ENCODE measurements at places on chromosomes 7 and 10. TPM values are rescaled to one million over a fixed set of nuclear protein-coding genes. Genes with fewer than 3 reads are reported as not detected.

PON1 gene
- not detected for total RNA-seq

STRA8 gene
- not detected for total RNA-seq

ANKRD22 gene
- 0.17 TPM for total RNA-seq

PRKAR2B gene
- total RNA-seq, result 4.1 TPM

PRSS37 gene
- not detected for total RNA-seq

IGF2BP3 gene
- total RNA-seq, result 44.0 TPM

RP9 gene
- total RNA-seq, result 22.2 TPM

DNA sequence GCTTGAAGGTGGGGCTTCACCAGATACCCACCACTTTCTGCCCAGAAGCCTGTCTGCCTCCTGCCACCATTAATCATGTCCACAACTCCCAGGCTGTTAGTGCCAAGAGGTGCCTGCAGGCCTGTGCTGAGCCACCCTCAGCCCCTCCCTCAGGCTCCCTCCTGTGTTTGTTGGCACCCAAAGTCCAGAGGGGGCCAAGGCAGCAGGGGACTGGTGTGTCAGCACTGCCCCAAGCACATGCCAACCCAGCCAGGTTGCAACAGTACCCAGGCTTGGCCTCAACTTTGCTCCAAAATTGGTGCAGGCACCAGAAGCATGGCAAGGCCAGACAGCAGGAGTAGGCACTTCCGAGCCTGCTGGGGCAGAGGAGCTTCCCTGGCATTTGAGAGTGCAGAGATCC is 111.3 kb downstream of the HPSE2 start:
- DNase-seq, result no peak

GRCh38 chr7:16356301-16356958 is 64.9 kb downstream of the CRPPA start:
- DNase-seq, result no peak

DNA sequence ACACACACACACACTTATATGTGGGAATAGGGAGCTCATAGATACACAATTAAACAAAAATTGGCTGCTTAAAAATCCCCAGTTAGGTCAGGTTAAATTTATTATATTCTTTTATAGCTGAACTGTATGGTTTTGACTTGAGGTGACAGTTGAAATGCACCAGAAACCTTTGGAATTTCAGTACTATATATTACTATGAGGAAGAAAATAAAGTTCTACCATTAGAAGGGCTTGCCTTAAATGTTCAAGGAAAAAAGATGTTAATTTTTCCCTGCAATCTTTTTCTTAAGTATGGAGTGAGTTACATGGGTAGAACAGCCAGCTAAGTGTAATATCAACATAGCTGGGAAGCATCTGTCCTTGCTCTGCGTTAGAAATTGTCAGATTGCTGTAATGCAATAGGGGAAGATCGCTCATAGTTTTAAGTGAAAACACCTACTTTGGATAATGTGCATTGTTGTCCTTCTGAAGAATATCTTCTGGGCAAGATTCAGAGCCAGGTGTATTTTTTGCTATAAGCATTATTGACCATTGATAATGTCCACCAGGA is 415.8 kb upstream of the MKI67 start:
- no peak for DNase-seq

DNA sequence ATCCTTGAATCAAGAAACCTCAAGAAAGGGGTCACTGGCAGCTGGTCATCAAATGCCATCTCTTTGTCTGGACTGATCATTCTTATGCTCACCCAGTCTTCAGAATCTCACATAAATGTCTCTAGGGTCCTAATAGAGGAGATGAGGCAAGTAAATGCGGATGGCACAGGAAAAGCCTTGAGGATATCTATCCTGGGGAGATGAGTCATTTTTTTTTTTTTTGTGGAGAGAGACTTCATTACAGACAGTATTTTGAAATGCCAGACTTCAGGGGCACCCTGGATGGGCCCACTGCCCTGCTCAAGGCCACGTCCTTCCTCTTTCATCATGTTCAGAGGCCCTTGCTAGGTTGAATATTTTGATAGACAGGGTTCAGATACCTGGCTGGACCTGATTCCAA is 19.5 kb upstream of the PLPP4 start:
- no peak for DNase-seq

DNA sequence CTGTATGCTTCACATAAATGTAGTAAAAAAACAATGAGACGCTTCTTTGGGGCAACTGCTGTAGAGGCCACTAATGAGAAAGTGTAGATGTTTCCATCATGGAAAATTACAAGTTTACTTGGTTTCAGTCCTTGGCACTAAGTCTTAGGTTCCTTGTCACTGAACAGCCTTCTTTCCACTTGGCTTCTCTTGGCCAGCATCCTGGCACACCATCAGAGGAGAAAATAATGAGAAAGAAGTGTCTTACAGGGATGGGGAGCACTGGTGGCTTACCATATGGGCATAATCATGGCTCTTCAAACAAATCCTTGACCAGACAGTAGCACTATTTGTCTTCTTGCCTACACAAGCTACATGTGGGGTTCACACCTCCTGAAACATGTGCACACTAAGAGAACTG is 22.5 kb upstream of the SH3PXD2A start:
- no peak for DNase-seq

DNA sequence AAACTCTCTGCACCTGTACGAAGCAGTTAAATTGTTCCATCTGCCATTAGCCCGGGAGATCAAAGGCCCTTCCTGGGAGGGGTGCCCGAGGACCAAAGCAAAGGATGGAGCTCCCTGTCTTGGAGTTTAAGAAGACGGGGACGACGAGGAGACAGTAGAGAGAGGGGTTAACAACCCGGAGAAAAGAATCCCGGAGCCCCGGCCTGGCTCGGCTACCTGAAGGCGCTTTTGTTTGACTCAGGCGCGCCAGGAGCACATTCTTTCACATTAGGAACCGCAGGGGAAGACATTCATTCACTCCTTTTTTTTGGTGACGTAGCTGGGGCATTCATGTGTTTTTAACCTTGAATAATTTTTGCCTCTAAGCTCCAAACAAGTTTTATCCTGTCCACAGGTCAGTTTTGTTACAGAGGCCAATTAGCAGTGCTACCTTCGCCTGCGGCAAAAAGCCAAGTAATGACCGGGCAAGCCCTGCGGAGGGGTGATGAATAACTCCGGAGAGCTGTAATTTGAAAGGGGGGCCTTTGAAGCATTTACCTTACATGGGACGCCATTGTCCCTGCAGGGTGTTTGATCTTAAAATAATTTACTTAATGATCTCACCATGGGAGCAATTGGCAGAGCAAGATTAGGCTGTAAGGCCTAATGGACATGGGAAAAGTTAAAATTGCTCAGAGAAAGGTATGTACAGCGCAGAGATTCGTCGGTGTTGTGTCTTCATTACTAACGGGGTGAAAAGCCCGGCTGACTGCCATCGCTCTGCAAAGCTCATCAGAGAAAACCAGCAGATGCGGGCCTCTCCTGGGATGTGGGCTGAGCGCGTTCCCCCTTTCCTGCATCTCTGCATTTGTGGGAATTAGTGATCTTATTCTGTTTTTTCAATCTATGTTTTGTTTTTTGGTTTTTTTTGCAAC is 258.0 kb upstream of the SP4 start:
- peak; percentile 7 for DNase-seq

- DNase-seq, result no peak
These were observed at the start of gene ZPBP for GRCh38 chr7:50092579-50093491. ZPBP (minus strand) TSS chr7:50093246; CDS start chr7:50093194, 52 bp downstream.

All from kidney epithelial cell (primary cell).